ENCODE measurements at places on chromosomes 4 and X.

DNA sequence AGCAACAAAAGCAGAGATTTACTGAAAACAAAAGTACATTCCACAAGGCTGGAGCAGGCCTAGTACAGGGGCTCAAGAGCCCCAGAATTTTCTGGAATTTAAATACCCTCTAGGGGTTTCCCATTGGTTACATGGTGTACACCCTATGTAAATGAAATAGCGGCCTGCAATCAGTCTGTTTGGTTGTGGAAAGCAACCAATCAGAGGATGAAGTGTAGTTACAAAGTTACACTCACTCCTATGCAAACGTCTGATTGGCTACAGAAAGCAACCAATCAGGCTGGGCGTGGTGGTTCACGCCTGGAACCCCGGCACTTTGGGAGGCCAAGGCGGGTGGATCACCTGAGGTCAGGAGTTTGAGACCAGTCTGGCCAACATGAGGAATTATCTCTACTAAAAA, 13.8 kb upstream of the TXLNG start:
- no peak for DNase-seq

DNA sequence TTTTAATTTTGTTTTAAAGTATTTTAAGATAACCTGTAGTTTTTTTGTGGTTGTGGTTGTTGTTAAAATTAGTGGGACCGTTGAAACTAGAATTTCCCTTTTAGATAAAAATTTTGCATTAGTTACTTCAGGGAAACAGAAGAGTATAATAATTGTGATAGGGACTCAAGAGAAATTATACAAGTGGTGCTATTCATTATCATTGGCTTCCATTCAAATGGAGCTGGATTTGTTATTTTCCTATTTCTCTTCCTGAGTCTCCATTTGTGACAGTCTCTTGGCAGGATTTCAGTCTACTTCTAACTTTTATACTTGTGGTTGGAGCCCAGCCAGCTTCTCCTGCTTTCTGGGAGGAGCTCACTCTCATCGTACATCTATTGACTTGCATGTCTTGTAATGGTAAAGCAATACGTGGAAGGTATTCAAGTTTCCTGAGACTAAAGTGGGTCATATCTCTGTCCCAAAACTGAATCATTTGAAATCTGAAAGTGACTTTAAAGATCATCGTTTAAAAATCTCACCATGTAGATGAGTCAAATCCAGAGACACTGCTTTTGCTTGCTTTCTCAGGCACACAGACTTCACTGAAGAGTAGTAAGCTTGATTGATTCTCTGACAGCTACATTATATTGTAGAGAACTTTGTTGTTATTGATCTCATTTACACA, 155.8 kb downstream of the RPA4 start:
- DNase-seq, result no peak

- DNase-seq, result no peak
Measured at GRCh38 chrX:112835019-112835418, 5.6 kb downstream of the AMOT start.

GRCh38 chr4:88107406-88108107, 50.9 kb downstream of the ABCG2 start:
- no peak for DNase-seq

- DNase-seq, result no peak
Measured at GRCh38 chr4:64718091-64718490, 308.8 kb upstream of the TECRL start.

DNA sequence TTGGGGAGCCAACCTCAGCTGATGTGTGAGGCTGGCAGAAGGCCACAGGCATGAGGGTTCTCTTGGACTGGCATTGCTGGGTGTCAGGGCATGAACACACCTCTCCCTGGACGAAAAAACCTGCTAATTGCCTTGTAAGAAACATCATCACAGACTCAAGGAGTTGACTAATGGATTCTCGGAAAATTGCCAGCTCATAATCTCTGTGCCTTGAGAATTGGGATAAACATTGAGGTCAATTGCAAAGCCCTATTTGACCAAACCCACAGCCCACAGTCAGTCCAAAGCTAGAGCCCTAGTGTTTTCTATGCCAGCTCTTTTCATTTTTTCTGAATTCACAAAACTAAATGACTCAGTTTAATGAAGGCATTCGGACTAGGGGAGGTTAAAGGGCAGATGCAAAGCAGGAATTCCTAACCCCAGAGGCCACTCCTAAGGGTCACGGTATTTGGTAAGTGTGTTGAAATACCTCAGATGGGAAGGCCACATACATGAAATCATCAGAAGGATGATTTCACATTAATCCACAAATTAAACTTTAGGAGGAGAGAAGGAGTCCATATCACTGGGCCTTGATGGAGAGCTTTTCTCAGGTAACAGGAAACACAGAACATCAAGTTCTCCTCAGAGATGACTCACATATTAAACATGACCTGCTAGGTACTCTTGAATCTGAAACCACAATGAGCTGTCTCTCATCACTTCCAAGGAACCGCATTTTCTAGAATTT, 39.0 kb upstream of the RASL11B start:
- DNase-seq, result no peak

DNA sequence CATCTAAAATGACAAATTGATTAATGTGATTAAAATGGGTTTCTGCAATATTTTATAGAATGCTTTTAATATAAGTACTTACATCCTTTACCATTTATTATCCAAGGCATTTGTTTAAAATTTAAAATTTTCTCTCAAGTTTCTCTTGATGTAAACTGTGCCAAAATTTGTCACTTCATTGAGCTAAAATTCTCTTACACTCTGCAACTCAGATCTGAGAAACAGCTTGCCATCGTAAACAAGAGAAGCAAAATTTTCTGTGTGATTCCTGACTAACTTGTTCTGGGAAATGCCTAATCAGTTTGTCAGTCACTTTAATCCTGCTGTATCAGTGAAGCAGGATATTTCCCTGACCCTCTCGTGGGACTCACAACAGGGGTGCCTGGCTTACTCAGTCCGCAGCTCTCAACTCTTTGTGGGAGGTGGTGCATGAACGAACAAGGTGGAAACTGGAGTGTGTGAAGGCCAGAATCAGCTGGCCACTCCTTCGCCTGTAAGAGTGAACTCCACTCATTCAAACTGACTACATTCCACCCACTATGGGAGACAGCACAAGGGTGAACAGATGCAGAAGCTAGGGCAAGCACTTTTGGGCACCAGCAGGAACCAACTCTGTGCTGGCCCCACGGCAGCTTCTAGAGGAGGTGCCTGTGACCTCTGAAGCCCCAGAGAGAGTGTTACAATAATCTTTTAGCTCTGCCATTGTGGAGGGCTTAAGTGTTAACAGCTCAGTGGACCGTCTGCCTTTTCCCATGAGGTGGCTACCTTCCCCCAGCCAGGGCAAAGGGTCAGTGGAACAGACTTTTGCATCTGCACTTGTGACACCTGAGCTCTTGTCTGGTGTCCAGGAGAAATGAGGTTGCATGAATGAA, 349.4 kb downstream of the FAT4 start:
- DNase-seq, result no peak

GRCh38 chr4:121278811-121279368, 101.9 kb downstream of the QRFPR start:
- no peak for DNase-seq

All from Jurkat, Clone E6-1 (cell line).